Osteoblast (primary cell): ENCODE measurements at places on chromosomes 4 and X. TPM values are rescaled to one million over a fixed set of nuclear protein-coding genes. Genes with fewer than 3 reads are reported as not detected.

The CT45A10 gene
- not detected in 2 replicates for total RNA-seq

GRCh38 chr4:77188498-77189220, 31.7 kb downstream of the CCNG2 start:
- no peak for DNase-seq
- no peaks in the 10 kb centered on the region for H3K4me1 ChIP-seq
- H3K27me3 ChIP-seq = peaks cover 40% of the 10 kb centered on the region
- H3K4me3 ChIP-seq = no peak overlapping the region
- no peak overlapping the region for H3K27ac ChIP-seq

- H3K36me3 ChIP-seq = no peaks in the 10 kb centered on the region
- H3K4me3 ChIP-seq = no peak overlapping the region
- peaks cover 3% of the 10 kb centered on the region for H3K4me1 ChIP-seq
- no peak overlapping the region for H3K27ac ChIP-seq
- no peak for DNase-seq
- no peaks in the 10 kb centered on the region for H3K27me3 ChIP-seq
Measured at GRCh38 chr4:71614621-71615020, 169.3 kb downstream of the GC start.

DNA sequence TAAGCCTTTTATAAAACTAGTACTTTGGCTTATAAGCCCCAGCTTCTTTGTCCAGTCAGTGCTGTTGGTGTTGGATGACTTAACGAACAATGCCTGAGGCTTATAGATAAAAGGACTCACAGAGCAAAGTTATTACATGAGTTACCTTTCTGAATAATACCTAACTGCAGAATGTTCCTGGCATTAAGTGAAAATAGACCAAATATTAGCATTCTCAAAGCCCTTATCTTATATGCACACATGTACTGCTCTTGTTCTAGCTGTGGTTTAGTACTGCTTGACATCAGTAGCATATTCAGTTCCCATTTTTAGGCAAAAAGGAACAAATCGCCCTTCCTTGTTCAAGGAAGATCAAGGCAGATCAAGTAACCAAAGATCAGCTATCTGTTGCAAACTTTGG, 131.6 kb downstream of the ZNF330 start:
- H3K4me1 ChIP-seq = peaks cover 15% of the 10 kb centered on the region
- DNase-seq = no peak
- no peak overlapping the region for H3K4me3 ChIP-seq
- no peaks in the 10 kb centered on the region for H3K27me3 ChIP-seq
- H3K36me3 ChIP-seq = no peaks in the 10 kb centered on the region

The CFI gene
- total RNA-seq = 27.9 and 53.9 TPM in 2 replicates

DNA sequence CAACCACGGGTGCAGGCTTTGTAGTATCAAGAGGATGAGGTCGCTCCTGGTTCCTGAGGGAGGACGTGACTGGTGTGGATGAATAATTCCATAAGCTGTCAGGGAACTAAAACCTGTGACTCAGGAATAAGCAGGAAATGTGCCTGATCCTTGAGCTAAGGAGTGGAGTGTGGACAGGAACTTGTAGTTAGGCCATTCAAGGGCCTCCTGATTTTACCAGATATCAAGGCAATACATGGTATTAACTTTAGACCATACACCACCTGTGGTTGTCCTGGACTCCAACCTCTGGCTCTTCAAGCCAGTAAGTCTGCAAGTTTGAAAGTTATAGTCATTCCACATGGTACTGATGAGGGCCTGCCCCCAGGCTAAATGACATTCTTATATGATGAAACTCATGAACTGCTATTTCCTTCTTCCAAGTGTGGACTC, 12.1 kb upstream of the ING2 start:
- no peaks in the 10 kb centered on the region for H3K27me3 ChIP-seq
- peak overlapping the region; percentile 16 for H3K27ac ChIP-seq
- no peaks in the 10 kb centered on the region for H3K36me3 ChIP-seq

GRCh38 chr4:139282065-139282720, 2.2 kb upstream of the MGARP start:
- H3K27ac ChIP-seq = peak overlapping the region; percentile 24
- peaks cover 11% of the 10 kb centered on the region for H3K4me1 ChIP-seq

The CLDN34 gene
- under 0.01 TPM in 1 of 2 replicates, not detected in the other for total RNA-seq
